Germinal center (tissue), 1 donor: ENCODE measurements at places on chromosomes 16 and 17.

DNA sequence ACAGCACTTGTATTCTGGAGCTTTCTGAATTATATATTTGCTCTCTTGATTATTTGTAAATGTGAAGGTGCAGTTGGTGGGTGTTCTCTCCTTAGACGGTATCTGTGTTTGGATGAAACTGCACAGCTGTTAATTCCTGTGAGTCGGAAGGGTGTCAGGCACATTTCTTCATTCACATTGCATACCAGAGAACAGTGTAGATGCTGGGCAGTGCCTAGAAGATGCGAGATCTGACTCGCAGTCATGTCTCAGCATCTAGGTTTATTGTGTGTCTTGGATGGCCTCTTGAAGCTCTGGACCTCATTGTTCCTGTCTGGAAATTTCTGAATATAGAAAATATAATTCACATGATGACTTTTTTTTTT, 61.2 kb downstream of the CLEC16A start:
- no peak for DNase-seq

DNA sequence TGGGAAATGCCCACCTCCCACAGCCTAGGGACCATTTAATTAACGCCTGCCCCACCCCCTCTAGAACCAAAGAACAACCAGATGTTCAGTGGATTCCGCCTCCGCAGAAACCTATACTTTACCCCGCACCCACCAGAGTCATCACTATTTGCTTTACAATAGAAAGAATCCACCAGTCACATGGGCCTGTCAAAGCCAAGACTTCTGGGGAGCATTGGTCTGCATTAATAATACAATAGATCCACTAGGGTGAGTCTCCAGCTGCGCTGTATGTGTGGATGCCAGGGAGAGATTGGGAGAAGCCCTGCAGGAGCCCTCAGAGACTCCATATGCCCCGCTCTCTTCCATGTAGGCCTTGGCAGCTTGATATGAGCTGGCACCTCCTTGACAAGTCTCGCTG, 31.3 kb downstream of the CLEC19A start:
- DNase-seq, result no peak

DNA sequence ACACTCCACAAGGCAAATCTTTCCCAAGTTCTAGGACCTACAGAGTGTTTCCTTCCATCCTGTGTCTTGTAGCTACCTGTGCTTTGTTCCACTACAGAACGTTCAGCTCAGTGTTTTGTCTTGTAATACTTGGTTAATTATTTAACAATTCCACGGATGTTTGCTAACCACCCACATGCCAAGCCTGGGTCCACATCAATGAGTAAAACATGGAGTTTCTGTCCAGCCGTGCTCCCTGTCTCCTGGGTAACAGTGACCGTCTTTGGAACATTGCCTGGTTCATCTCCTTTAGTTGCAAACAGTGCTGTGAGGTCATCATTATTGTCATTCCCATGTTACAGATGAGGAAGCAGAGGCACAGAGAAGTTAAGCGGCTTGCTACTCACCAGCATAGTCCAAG, 41.3 kb downstream of the IRF8 start:
- no peak for DNase-seq

- DNase-seq, result no peak
Observed at GRCh38 chr16:89232107-89232506, 14.6 kb downstream of the ZNF778 start.

DNA sequence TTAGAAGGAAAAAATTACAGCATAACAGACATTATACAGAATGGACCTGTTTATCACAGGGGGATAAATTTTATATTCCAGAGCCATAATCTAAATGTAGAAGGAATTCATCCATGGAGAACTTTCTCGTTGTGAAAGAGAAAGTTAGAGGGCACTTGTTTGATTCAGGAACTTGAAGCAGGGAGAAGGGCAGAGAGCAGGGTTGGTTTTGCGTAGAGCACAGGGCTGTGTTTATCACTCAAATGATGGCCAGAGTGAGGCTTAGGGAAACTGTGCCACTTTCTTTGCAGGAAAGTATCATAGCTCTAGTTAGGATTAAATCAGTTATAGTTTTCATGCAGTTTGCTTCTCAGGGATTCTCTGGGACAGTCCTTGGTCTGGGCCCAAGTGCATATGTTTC, 29.1 kb upstream of the MED13 start:
- no peak for DNase-seq

DNA sequence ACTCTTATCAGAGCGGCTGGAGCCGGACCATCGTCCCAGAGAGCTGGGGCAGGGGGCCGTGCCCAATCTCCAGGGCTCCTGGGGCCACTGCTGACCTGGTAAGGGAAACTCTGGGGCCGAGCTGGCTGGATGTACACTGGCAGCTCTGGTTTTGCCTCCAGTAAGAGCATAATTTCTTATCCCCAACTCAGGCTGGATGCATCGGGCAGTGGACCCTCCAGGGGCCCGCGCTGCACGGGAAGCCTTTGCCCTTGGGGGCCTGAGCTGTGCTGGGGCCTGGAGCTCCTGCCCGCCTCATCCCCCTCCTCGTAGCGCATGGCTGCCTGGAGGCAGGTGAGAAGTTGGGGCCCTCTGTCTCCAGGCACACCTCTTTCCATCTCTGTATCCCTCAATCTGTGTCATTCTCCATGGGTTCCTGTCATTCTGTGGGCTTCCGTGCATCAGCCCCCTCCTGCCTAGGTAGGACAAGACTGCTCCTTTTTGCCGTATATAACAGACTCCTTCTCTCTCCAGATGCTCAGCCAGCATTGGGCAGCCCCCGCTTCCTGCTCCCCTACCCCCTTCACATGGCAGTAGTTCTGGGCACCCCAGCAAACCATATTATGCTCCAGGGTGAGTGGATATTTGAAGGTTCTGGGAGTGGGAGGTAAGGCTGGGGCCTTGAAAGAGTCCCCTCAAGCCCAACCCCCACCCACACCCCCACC, 9.4 kb upstream of the TMEM88 start:
- DNase-seq, result no peak
